ENCODE measurements at places on chromosomes 7 and 10.

GRCh38 chr10:5594271-5595049 is 69.7 kb downstream of the CALML3 start:
- DNase-seq = no peak

DNA sequence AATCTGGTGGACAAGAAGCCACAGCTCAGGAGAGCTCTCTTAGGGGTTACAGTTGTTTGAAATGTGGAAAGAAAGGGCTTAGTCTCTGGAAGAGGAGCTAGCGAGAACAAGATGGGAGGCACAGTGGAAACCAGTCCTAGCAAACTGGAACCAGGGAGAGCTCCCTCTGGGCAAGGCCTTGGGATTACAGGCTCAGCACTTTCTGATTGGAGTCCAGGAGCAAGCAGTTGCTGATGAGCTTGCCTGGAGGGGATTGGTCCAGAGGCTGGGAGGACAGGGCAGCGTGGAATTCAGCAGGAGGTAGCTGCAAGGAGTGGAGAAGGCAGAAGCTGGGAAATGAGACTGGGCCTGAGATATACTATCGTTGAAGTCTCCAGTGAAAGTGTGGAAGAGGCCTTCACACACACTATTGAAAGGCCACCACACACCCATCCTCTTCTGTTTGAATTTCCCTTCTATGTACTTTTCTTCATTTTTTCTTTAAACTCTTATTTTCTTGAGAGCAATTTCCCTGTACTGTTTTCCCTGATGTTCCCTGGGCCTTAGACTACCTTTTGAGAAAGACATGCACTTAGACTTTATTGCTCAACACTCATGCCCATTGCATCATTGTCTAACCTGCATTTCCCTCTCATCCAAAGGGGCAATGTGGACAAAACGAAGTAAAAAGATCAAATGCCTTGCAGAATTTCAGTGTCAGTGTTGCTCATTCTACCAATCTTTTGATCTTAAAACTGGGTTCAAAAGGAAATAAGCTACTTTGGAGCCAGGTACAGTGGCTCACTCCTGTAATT is 57.8 kb upstream of the LANCL2 start:
- DNase-seq = no peak

- peak; percentile 85 for DNase-seq
These were observed at the start of gene CASP2 for GRCh38 chr7:143287935-143288826. Gene CASP2, plus strand, starts transcription at chr7:143288351. Its CDS starts 105 bp downstream, at chr7:143288456.

DNA sequence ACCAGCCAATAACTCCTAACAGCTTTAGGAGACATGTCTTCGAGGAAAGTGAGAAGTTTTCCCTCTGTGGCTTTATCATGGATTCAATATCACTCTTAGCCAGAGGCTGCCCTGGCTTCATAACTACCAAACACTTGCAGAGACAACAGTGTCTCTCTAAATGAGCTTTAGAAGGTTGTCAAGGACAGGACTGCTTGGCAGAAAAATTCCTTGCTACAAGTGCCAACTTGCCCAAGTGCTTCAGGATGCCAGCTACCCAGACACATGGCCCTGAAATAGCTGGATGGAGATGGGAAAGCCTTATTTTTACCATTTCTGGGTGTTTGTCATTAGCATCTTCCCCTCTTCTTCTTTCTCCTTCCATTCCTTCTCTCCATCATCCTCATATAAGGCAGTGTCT is 137.1 kb upstream of the MDFIC start:
- no peak for DNase-seq

- DNase-seq = no peak
These were observed 67.4 kb downstream of the REEP3 start for GRCh38 chr10:63588436-63589167.

DNA sequence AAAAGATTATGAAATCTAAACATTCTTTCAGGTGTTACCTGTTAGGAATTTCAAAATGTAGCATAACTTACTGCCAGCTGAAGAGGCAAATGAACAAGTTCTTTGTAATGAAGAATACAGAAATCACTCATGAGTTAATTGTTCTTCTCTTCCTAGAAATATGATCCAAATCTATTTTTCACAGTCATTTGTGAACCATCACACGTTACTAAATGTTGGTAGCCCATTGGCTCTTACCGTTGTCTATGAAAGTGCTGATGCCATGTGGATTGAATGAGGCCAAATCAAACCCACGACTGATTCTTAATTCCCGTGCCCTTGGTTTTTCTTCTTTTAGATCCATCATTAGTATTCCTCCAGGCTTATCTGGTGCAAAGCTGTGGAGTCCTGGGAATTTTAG is 15.9 kb upstream of the PON3 start:
- DNase-seq = no peak

DNA sequence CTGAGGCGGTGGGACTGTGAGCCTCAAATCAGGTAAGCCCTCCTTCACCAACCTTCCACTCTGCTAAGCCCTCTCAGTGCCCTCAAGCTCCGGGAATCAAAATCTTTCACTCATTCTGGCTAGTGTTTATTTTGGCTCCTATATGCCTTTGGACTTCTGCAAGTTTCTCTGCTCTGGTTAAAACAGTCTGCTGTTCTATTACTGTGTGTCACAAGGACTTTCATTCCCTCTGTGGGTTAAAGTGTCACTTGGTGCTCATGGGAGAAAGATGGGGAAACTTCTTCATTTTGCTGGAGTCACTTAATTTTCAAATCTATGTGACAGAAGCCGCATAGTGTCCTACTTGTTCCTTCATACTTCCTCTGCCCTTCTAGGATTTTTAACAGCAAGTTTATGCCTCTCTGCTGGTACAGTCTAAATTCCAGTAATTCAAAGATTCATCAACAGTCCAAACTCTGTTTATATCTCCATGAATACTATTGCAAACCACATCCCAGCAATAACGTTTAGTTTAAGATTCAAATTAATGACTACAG is 61.3 kb downstream of the CD36 start:
- DNase-seq = no peak

DNA sequence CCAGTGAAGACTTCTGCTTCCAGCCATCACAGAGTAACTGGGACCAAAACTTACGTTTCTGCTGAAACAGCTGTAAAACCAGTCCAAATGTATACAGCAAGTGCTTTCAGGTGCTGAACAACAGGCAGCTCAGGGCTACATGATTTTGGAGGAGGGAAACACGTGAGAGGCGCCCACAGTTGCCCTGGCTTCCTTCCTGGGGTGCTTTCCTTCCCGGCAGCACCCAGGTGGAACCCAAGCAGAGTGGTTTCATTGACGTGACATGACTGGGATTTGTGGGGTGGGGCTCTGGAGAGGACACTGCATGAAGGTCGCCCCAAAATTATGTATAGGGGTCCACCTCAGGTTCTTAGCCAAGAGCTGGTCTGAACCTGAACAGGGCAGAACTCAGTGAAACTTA is 34.2 kb downstream of the IL2RA start:
- DNase-seq = no peak

- DNase-seq = no peak
These were observed 55.1 kb downstream of the CPED1 start for GRCh38 chr7:121043314-121044234.

DNA sequence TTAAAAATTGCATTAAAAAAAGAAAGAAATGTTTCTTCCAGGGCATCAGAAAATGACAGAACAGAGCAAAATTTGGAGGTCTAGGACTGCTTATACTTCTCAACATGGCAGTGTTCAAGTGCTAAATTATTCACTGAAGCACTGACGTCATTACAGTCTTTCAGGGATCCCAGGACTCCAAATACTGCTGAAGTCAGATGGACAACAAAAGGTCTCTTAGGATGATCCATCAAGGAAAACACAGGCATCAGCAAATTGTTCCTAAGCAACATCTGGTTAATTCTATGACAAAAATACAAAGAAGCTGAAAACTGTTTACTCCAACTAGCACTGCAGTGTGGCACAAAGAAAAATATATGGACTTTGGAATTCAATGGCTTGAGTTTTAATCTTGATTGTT is 52.1 kb downstream of the PDK4 start:
- no peak for DNase-seq

DNA sequence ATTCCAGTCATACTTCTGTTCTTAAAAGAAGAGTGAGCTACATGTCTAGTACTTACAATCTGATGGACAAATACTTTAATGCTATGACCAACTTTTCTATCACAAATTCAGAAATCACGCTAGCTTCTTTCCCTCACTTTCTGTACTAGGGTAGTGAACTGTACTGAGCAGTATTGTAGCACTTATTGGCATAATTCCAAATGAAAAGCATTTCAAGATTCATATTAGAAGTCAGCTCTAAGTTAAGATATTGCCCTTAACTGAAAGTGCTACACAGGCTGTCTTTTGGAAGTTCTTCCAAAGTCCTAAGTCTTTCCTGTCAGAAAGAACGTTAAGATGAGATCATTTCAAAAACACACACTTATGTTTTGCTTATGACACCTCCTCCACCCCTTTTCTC is 13.4 kb downstream of the P4HA1 start:
- no peak for DNase-seq
